Fibroblast of mammary gland (primary cell): ENCODE measurements at places on chromosomes 13 and 19.
A peak's percentile ranks its signal among the peaks of the same experiment; 100 is the strongest.

GRCh38 chr13:103284466-103284865, 218.2 kb upstream of the SLC10A2 start:
- no peak for DNase-seq

DNA sequence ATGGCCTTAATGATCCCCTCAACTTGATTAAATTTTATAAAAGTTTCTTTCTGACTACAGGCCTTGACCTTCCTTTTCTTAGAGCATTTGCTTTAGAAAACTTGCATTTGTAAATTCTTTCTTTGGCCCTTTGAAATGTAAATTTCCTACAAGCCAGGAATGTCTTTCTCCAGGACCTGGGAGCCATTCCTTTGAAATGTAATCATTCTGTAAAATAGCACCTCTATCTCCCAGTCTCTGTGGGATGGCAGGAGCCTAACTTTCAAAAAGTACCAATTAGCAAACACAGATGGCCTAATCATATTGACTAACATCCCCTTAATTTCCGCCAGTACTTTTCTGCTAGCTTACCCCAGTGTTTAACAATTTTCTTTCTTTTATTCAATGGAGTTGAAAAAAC, 1394.2 kb upstream of the ATXN8OS start:
- no peak for DNase-seq

GRCh38 chr19:49860336-49861102, 6.9 kb downstream of the PNKP start:
- no peak for DNase-seq

- DNase-seq, result no peak
Observed at GRCh38 chr19:16861011-16861410, 27.8 kb upstream of the F2RL3 start.

DNA sequence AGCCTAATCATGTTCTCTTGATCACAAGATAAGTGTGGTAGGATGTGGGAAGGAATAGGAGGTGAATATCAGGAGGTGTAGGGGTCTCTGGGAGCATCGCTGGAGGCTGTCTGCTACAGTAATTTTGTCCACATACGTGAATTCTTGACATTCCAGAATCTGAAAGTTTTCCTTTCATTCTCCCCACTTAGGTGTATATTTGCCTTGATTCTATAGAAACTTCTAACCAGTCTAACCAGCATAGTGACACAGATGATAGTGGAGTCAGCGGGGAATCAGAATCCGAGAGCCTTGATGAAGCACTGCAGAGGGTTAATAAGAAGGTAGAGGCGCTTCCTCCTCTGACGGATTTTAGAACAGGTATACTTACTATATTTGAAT, 106.4 kb downstream of the RNF17 start:
- no peak for DNase-seq

DNA sequence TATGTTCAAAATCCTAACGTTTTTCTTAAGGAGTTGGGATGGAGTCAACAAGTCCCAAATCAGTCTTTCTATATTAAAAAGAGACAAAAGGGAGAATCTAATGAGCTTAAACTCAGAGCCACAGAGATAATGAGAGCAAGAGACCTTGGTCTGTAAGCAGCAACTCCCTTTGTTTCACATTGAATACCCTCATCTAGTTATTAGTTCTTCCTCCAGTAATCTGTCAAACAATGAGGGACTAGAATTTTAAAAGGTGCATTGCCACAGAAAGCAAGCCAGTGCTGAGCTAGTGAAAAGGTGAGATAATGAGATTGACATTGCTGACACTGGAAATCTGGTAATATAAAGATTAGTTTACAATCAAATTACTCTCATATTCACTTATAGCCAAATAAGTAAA, 718.6 kb downstream of the DACH1 start:
- no peak for DNase-seq

DNA sequence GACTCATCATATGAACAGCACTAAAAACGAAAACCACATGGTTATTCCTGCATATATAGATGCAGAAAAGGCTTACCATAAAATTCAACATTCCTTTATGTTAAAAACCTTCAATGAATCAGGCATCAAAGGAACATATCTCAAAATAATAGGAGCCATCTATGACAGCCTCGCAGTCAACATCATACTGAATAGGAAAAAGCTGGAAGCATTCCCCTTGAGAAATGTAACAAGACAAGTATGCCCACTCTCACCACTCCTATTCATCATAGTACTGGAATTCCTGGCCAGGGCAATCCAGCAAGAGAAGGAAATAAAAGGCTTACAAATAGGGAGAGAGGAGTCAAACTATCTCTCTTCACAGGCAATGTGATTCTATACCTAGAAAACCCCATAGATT, 179.6 kb upstream of the HTR2A start:
- DNase-seq, result peak; percentile 52

DNA sequence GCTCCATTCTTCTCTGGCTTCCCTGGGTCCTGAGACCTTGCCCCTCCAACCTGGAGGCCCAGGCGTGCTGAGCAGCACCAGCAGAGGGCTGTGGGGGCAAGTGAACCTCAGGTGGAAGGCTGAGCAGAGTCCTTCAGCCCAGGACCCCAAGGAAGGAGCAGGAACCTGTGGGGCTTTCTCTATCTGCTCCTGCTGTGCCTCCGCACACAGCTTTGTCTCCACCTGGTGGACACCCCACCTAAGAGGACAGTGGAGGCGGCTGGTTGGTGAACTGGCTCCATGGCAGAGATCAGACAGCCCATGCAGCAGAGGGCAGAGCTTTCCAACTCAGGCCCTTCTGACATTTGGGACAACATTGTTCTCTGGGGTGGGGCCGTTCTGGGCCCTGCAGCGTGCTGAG, 19.7 kb downstream of the ZFR2 start:
- DNase-seq, result peak; percentile 11

DNA sequence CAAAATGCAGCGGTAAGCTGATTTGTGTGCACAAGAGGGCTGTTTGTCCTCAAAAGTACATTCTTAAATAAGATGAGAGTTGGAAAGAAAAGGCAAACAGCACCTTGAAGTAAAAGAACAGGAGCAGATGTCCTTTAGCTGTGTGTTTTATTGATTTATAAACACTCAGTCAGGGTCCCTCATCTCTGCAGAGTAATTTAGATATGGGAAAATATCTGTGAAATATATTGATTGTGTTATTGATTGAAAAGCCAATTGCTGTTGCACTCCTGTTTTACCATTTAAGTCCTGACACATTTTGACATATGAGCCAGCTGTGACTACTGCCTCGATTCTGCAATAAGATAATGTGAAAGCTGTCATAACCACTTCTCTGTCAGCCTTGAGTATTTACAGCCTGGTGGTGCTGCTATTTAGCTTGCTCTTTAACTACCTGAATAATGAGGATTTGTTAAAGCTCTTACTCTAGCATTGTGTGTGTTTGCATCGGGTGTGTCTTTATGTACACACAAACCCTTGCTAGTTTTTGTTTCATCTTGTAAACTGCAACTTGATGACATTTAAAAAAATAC, 550.1 kb downstream of the DACH1 start:
- DNase-seq, result no peak
